ENCODE measurements at places on chromosomes 16 and 17. TPM values are rescaled to one million over a fixed set of nuclear protein-coding genes. Genes with fewer than 3 reads are reported as not detected.

The PLA2G10 gene
- total RNA-seq, result not detected

The RSKR gene
- 10.2 TPM for total RNA-seq

DNA sequence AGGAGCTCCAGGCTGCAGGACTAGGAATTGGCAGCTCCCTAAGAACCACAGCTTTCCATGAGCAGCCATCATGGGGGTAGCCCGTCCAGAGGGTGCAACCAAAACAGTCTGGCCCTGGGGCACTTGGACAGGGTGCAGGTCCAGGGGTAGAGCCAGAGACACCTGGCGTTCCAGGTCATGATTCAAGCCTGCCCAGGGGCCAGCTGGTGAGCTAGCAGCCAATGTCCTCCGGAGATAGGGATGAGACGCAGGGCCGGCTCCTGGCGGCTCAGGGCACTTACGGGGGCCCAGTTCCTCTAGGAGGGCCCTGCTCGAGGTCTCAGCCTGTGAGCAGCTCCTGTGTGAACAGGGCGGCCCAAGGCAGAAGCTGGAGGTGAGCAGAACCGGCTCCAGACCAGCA lies 22.1 kb downstream of the PIEZO1 start:
- H3K27me3 ChIP-seq, result no peaks in the 10 kb centered on the region
- no peak for DNase-seq
- peaks cover 76% of the 10 kb centered on the region for H3K4me1 ChIP-seq

GRCh38 chr17:61809816-61810392 lies 53.4 kb downstream of the BRIP1 start:
- H3K4me1 ChIP-seq, result no peaks in the 10 kb centered on the region
- DNase-seq, result peak; percentile 50
- no peaks in the 10 kb centered on the region for H3K27me3 ChIP-seq
- H3K4me3 ChIP-seq, result no peak overlapping the region
- H3K27ac ChIP-seq, result no peak overlapping the region

DNA sequence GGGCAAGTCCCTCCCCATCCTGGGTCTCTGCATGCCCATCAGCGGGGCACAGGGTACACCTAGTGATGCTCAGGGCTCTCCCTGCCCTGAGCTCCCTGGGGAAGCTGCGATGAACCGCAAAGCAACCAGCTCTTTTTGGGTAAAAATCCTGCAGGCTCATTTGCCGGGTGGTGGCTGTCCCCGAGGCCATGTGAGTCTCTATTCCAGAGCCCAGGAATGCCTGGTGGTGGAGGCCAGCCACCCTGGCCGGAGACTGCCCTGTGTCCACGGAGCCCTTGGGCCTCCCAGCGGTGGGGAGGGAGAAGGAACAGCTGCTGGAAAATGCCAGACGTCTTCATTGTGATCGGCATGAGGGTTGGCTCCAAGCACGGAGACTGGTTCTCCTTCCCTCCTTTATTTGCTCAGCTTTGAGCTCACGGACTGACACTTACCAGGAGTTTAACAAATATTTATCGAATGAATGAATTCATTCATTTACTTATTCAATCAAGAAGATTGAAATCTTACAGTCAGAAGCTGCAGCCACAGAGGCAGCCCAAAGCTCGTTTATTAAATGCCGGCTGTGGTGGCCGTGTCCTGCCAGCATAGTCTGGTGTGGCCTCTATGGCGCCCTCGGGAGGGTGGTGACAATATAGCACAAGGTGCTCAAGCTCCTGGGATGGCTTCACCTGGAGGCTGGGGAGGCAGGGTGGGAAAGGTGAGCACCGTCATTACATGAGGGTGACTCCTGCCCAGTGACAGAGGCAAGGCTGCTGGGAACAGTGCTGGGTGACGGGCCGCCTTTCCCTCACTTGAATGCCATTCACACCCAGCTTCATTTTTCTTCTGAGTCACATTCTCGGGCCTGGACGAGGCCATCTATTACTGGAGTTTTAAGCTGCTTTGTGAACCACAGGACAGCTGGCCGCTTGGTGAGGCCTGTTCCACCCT lies 31.1 kb upstream of the JPH3 start:
- no peak overlapping the region for H3K4me3 ChIP-seq
- no peak overlapping the region for H3K27ac ChIP-seq
- peak; percentile 62 for DNase-seq
- peaks cover 4% of the 10 kb centered on the region for H3K4me1 ChIP-seq
- H3K36me3 ChIP-seq, result no peaks in the 10 kb centered on the region

DNA sequence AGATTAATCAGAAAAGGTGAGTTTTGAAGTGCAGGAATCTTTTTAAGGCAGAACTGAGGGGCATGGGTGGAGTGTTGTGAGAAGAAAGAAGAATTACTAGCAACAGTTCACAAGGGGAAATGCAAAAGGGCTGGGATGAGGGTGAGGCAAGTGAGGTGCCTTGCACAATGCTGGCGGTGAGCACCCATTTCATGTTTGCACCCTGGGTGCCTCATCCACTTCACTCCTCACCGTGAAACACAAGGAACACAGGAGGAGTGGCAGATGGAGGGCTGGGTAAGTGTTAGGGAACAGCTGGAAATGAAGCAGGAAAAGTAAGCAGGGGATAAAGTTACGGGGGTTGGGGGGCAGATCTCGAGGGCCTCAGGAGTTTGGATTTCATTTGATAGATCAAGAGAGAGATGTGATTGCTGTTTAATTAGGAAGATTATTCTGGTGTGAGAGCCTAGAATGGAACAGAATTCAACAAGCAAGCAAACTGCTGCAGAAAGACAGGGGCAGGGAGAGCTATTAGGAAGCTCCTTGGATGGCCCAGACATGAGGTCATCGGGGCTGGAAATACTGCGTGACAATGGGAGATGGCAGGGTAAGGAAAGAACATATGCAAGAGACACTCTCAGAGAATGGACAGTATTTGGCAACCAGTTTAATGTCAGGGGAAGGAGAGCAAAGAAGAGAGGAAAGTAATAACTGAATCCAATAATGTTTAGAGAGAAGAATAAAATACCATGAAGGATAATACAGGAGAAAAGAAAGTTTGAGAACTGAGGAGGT lies 8.3 kb upstream of the HEATR6 start:
- H3K4me1 ChIP-seq, result no peaks in the 10 kb centered on the region
- H3K27ac ChIP-seq, result no peak overlapping the region
- H3K36me3 ChIP-seq, result no peaks in the 10 kb centered on the region
- H3K4me3 ChIP-seq, result no peak overlapping the region
- no peak for DNase-seq

GRCh38 chr17:42142371-42142896 lies 12.4 kb downstream of the RAB5C start:
- peaks cover 6% of the 10 kb centered on the region for H3K36me3 ChIP-seq
- DNase-seq, result no peak
- H3K4me3 ChIP-seq, result no peak overlapping the region
- H3K27me3 ChIP-seq, result no peaks in the 10 kb centered on the region
- H3K4me1 ChIP-seq, result no peaks in the 10 kb centered on the region
- peak overlapping the region; percentile 59 for H3K27ac ChIP-seq

- no peak overlapping the region for H3K27ac ChIP-seq
- peak; percentile 25 for DNase-seq
- H3K36me3 ChIP-seq, result no peaks in the 10 kb centered on the region
- H3K4me1 ChIP-seq, result peaks cover 9% of the 10 kb centered on the region
- no peak overlapping the region for H3K4me3 ChIP-seq
- H3K27me3 ChIP-seq, result no peaks in the 10 kb centered on the region
Observed at GRCh38 chr17:77258638-77259037, 117.9 kb downstream of the SEC14L1 start.

- peak overlapping the region; percentile 94 for H3K27ac ChIP-seq
- no peak overlapping the region for H3K4me3 ChIP-seq
- no peak for DNase-seq
- H3K36me3 ChIP-seq, result peaks cover 3% of the 10 kb centered on the region
- H3K27me3 ChIP-seq, result no peaks in the 10 kb centered on the region
Observed at GRCh38 chr17:55284944-55285339, 20.2 kb downstream of the HLF start.

- peaks cover 4% of the 10 kb centered on the region for H3K4me1 ChIP-seq
- peak; percentile 16 for DNase-seq
- H3K36me3 ChIP-seq, result no peaks in the 10 kb centered on the region
- no peak overlapping the region for H3K27ac ChIP-seq
- H3K4me3 ChIP-seq, result no peak overlapping the region
Observed at GRCh38 chr16:26078716-26079355, 387.1 kb downstream of the HS3ST4 start.

DNA sequence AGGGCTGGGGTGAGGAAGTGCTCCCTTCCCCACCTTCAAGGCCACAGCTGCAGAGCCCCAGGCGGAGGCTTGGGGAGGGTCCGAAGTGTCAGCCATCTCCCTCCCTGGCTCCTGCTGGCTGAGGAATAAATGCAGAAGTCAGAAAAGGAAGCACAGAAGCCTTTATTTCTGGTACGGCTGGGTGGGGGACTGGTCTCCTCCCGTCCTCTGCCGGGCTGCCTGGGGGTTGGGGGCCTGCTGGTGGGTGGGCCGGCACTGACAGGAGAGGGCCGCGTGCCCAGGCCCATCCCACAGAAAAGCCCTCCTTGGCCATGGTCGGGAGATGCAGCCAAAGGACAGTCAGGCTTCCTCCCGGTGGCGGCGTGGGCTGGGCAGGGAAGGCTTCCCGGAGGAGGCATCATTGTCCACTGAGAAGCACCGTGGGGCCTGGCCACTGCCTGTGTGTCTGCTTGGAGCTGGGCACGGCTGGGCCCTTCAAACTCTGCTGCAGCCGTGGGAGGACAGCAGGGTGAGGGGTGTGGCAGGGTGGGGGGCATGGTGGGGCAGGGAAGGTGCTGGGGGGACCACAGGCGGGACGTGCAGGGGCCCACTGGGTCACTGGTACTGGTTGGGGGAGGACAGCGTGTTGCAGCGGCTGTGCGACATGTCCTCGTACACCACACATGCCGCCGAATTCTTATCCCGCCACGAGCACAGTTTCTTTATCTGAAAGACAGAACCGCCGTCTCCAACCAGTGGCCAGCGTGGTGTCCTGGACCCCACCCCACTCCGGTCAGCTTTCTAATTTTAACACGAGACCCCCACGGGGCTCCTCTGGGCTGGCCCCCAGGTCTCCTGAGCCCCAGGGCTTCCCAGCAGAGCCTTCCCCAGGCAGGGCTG lies 2.4 kb downstream of the CD7 start:
- H3K4me3 ChIP-seq, result no peak overlapping the region
- no peak overlapping the region for H3K27ac ChIP-seq
- H3K36me3 ChIP-seq, result no peaks in the 10 kb centered on the region
- H3K4me1 ChIP-seq, result no peaks in the 10 kb centered on the region

GRCh38 chr17:20800146-20800545 lies 220.6 kb downstream of the CDRT15L2 start:
- H3K36me3 ChIP-seq, result no peaks in the 10 kb centered on the region
- DNase-seq, result no peak
- H3K27ac ChIP-seq, result no peak overlapping the region
- no peak overlapping the region for H3K4me3 ChIP-seq
- no peaks in the 10 kb centered on the region for H3K27me3 ChIP-seq
- H3K4me1 ChIP-seq, result no peaks in the 10 kb centered on the region

- no peak overlapping the region for H3K27ac ChIP-seq
- no peak overlapping the region for H3K4me3 ChIP-seq
- H3K4me1 ChIP-seq, result peaks cover 6% of the 10 kb centered on the region
- H3K27me3 ChIP-seq, result no peaks in the 10 kb centered on the region
Observed at GRCh38 chr17:60724647-60725046, 47.0 kb downstream of the BCAS3 start.

- no peaks in the 10 kb centered on the region for H3K4me1 ChIP-seq
- no peaks in the 10 kb centered on the region for H3K27me3 ChIP-seq
- H3K4me3 ChIP-seq, result no peak overlapping the region
- H3K27ac ChIP-seq, result no peak overlapping the region
- H3K36me3 ChIP-seq, result peaks cover 2% of the 10 kb centered on the region
Observed at GRCh38 chr16:12449795-12450194, 353.9 kb downstream of the CPPED1 start.

DNA sequence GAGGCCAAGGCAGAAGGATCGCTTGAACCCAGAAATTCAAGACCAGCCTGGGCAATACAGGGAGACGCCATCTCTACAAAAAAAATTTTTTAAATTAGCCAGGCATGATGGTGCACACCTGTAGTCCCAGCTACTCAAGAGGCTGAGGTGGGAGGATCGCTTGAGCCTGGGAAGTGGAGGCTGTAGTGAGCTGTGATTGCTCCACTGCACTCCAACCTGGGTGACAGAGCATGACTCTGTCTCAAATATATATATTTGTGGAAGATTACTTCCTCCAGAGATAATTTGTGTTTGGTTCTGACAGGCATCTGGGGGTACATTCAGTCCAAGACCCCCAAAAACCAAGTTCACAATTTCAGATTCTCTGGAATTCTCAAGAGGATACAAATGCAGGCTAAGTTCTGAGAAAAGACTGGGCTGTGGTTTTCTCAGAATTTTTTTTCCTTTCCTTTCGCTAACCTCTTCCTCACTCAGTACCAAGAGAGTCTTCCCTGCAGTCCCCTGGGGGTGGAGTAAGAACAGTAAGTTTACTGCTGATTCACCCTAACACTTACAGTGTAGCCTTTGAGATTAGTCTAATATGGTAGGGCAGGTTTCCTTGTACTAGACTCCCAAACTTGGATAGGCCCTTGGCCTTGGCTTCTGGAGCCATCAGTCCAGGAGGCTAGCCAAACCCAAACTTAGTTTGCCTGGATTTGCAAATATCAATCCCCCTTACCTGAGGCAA lies 15.1 kb downstream of the GSDMB start:
- H3K4me3 ChIP-seq, result no peak overlapping the region
- no peak overlapping the region for H3K27ac ChIP-seq
- H3K36me3 ChIP-seq, result peaks cover 3% of the 10 kb centered on the region
- no peaks in the 10 kb centered on the region for H3K4me1 ChIP-seq
- DNase-seq, result no peak
- H3K27me3 ChIP-seq, result no peaks in the 10 kb centered on the region

DNA sequence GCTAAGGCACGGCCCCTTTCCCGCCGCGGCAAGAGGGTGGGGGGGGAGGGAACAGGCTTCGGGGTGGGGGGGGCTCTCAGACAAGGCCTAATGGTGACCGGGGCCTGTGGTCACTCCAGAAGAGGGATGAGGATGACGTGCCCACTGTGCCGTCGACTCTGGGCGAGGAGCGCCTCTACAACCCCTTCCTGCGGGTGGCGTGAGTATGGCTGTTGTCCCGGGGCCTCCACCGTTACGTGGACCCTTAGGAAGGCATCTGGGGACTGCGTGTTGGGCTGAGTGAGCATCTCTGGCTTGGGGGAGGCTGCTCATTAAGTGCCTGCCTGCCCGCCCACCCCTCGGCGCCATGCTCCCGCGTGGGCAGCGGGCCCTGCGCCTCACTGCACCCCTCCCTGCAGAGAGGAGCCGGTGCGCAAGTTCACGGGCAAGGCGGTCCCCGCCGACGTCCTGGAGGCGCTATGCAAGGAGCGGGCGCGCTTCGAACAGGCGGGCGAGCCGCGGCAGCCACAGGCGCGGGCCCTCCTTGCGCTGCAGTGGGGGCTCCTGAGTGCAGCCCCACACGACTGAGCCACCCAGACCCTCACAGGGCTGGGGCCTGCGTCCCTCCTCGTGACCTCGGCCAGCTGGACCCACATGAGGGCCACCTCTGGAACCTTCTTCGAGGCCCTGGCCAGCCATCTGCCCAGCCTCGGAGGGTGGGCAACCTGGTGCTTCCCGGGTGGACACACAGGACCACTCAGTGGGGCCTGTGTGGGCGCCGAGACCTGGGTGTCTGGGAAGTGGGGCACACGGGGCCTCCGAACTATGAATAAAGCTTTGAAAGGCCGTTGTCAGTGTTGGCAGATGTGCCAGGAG lies 2.2 kb downstream of the HAGHL start:
- no peaks in the 10 kb centered on the region for H3K36me3 ChIP-seq
- DNase-seq, result peak; percentile 68
- H3K4me3 ChIP-seq, result no peak overlapping the region
- H3K4me1 ChIP-seq, result no peaks in the 10 kb centered on the region
- no peaks in the 10 kb centered on the region for H3K27me3 ChIP-seq
